Activated CD4-positive, alpha-beta T cell treated with anti-CD3 and anti-CD28 coated beads, Interleukin-2, amount 50 U/mL, for 16 hours (primary cell): ENCODE measurements at places on chromosomes 5 and 9.

DNA sequence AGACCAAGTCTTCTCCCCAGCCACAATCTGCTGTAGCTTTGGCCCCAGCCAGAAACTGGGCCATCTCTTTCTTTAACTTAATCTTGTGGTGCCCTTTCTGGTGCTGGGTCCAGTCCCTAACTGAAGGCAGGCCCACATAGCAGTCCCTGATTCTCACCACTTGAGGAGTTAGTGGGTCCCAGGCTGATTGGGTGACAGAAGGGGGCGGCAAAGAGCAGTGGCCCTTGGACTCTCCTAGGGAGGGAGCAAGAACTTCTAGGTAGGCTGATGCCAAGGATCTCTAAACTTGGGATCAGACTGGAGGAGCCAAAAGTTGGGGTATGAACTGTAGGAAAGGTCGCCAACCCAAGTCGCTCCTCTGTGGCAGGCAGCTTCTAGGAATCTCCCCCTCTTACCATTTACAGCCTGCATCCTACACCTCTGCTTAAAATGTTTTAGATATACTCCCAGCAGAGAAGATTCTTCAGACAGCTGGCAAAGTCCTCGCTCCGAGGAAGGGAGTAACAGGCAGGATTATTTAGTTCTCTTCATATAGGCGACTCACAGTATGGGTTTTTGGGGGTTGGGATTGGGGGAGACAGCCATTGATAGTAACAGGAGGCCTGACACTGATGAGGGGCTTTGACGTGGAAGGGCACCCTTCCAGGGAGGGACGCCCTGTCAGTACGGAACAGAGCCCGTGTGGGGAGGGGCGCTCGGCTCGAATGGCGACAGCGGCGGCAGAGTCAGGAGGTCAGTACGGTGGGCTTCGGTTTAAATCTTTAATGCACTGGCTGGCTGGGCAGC is 2.0 kb upstream of the CCL27 start:
- peak; percentile 73 for DNase-seq

DNA sequence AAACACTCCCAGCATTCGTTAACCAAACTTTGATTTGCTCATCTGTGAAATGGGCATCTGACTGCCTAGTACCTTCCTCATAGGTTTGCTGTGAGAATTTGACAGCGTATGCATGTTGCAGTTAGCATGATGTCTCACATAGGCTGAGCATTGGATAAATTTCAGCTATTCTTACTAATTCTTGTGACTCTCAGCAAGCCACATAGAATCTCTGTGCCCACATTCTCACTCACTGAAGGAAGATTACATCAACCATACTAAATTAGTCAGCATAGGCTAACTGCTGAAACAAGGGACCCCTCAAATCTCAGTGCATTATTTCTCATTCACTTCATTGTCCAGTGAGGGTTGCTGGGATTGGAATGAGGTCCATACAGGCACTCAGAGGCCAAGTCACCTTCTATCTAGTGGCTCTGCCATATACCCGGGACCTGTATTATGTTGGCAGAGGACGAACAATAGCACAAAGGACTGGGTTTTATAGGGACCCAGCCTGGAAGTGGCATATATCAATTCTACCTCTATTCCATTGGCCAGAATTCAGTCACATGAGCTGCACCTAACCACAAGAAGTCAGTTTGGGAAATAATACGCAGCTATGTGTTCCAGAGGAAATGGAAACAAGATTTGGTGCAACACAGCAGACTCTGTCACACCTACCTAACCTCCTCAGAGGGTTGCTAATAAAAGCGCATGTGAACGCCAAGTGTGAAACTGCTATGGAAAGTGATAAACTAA is 4.2 kb upstream of the PTGER4 start:
- peak; percentile 90 for DNase-seq

GRCh38 chr5:14684757-14685156 is 20.2 kb downstream of the OTULIN start:
- no peak for DNase-seq

DNA sequence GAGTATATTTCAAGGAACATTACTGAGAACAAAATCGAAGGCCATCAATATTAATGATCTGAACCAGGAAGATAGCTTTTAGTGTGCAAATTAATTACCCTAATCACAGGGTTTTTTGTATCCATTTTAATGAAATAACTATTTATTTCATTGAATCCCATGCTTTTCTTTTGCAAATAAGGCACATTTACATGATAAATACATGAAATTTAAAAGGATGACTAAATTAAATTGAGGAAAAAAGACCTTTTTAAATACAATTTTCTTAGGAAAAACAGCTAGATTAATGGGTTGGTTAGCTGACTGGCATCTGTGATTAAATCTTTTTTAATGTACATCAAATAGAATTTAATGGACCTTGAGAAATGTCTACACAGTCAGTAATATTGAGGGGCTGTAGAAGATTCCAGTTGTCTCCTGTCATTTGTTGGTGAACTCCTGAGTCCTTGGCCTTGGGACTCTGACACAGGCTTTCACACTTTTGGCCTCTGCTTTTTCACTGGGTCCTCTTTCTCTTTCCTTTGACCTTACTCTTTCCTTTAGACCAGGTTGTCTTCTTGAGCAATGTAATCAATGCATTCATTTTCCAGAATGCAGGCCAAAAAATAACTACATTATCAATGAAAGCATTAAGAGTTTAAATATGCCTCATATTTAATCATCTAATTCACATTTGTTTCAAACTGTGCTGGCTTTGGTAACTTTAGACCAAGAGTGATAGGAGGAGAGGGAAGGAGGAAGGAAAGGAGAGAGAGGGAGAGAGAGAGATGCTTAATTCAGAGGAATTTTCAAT is 511.5 kb downstream of the ZNF608 start:
- DNase-seq: no peak

DNA sequence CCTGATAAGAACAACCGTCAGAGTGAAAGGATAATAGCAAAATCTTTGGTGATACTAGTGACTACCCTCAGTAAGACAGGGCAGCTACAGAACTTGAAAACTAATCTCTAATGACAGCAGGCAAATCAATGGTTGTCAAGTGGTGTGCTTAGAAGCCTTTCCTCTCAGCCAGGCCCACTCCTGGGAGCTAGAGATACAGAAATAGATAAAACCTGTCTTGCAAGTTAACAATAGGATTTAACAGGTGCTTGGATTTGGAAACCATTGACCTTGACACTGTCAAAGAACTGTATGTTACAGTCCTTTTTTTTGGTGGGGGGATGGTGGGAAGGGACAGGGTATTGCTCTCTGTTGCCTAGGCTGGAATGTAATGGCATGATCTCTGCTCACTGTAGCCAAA is 118.6 kb downstream of the BASP1 start:
- DNase-seq: no peak
